NB4 (cell line): ENCODE measurements at places on chromosomes 5 and 9.
A peak's percentile ranks its signal among the peaks of the same experiment; 100 is the strongest.

GRCh38 chr9:109560470-109561132 lies 62.5 kb upstream of the PTPN3 start:
- peak; percentile 20 for DNase-seq

GRCh38 chr5:27241564-27242257 lies 203.3 kb upstream of the CDH9 start:
- DNase-seq: peak; percentile 79

DNA sequence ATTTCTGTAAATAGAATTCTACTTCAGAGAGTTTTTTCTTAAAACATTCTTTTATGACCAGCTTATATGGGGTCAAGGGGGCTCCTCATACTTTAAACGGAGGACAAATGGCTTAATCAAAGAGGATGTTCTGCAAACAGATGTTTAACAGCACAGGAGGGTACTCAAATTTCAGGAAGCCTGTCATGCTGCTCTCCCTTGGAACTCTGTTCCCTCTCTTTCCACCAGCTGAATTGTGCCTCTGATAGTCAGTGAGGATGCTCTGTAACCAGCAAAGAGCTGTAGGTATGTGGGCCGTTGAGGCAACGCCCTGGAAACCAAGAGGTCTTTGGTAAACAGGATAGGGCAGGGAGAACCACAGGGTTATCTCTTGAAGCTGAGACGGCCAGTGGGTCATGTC lies 161.1 kb downstream of the C5orf15 start:
- no peak for DNase-seq

DNA sequence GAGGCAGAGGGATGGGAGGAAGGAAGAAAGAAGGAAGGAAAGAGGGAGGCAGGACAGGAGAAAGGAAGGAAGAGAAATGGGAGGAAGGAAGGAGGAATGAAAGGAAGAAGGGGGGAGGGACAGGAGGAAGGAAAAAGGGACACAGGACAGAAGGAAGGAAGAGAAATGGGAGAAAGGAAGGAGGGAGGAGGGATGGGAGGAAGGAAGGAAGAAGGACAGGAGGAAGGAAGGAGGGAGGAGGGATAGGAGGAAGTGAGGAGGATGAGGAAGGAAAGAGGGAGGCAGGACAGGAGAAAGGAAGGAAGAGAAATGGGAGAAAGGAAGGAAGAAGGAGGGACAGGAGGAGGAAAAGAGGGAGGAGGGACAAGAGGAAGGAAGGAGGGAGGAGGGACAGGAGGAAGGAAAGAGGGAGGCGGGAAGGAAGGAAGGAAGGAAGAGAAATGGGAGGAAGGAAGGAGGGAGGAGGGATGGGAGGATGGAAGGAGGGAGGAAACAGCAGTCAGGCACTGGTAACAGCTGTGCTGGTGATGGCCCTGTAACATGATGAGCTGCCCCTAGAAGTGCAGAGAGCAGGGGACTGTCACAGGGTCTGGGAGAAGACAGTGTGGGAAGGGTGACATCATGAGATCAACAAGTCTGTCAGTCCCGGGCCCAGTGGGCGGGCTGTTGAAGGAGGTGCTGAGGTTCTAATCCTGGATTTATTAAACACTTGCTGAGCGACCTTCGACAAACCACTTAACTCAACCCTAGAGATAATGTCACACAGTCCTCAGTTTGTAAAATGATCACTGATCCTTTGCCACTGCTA lies 10.7 kb upstream of the IRX1 start:
- DNase-seq: no peak

- no peak for DNase-seq
Measured at GRCh38 chr9:109775516-109775915, 4.5 kb upstream of the PALM2AKAP2 start.

GRCh38 chr9:123371805-123372590 lies 16.0 kb downstream of the CRB2 start:
- DNase-seq: no peak

DNA sequence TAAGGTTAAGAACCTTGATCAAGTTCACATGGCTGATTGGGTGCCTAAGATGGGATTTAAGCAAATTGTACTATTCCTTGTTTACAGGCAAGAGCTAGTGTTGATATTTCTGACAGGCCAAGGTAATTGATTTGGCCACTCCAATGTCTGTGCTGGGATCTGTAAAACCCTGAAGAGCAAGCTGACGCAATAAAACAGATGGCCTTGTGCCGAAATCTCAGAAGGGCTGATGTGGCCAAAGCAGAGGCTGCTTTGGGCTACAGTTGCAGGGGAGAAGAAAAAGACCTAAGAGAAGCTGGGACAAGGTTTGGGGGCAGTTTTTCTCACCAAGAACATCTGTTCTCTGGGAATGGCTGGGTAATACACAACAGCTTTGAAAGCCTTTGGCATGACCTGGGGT lies 463.2 kb upstream of the ZNF608 start:
- no peak for DNase-seq

DNA sequence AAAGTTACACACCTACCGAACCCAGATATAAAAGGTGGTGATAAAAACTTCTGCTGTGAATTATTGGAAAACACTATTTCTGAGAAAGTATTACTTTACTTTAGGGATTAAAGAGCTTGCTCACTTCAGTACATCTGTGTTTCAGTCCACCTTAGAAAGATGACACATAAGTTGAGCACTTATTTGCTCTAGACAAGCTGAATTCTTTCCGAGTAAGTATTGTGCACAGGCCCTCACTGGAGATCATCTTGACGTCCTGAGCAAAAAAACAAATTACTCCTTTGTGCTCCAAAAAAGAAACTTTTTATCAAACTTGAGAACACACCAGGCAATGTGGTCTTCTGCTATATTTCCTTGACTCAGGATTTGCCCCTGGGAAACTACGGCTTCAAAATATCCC lies 231.0 kb upstream of the GRAMD2B start:
- no peak for DNase-seq

- DNase-seq: no peak
Measured at GRCh38 chr5:134138416-134139376, 24.2 kb downstream of the TCF7 start.
